Brain (organoid and tissue), 16 donors: ENCODE measurements at places on chromosomes 2 and 18.

DNA sequence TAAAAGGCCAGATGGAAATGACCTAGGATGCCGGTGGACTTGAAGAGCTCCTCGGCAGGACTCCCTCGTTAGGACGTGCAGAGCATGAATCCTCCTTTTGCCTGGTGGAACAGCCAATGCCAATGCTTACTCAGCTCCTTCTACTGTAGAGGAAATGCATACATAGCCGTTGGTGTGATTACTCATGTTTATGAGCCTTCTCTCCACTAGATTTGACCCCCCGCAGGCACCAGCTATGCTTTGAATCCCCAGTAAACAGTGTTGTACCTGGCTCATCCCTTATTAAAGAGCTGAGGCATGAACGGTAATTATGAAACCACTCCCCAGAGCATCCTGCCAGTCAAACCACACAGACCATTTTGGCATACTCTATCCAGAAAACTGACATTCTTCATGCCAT, 172.8 kb downstream of the ANTXR1 start:
- no peak for DNase-seq

GRCh38 chr2:16747689-16748088, 82.1 kb upstream of the CYRIA start:
- no peak for DNase-seq

GRCh38 chr2:67234440-67234839, 162.7 kb upstream of the ETAA1 start:
- DNase-seq: peak; percentile 38

DNA sequence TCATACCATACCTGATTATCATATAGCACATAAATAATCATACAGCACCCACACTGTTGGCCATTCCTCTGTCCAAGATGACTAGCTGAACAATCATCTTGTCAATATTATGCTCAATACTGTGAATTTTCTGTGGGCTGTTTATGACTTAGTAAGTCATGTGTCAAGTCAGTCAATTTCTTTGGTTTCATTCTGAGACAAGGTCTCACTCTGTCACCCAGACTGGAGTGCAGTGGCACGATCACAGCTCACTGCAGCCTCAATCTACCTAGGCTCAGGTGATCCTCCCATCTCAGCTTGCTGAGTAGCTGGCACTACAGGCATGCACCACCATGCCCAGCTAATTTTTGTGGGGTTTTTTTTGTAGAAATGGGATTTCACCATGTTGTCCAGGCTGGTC, 5.7 kb downstream of the MCM6 start:
- DNase-seq: no peak

GRCh38 chr2:228917220-228917619, 353.9 kb downstream of the PID1 start:
- DNase-seq: no peak
